ENCODE measurements at places on chromosomes 4 and X. TPM values are rescaled to one million over a fixed set of nuclear protein-coding genes. Genes with fewer than 3 reads are reported as not detected.

The CPEB2 gene
- total RNA-seq: 13.4 TPM

The AMTN gene
- not detected for total RNA-seq

The GUCY1B1 gene
- 0.20 TPM for total RNA-seq

The RBM10 gene
- total RNA-seq: 58.7 TPM

The TRIM2 gene
- total RNA-seq: 0.23 TPM

The TRIM61 gene
- 3.6 TPM for total RNA-seq

The SYP gene
- 1.3 TPM for total RNA-seq

The PRDM8 gene
- 8.0 TPM for total RNA-seq

Data from T-helper 2 cell treated with Interferon-gamma antibody and Interleukin-4, amounts not matched to agents 100 ng/mL and 5 ng/mL, for 36 hours (primary cell).